ENCODE measurements at places on chromosomes 1 and 21. TPM values are rescaled to one million over a fixed set of nuclear protein-coding genes. Genes with fewer than 3 reads are reported as not detected.

GRCh38 chr1:235397733-235398132 is 30.5 kb downstream of the TBCE start:
- peak; percentile 49 for DNase-seq

GRCh38 chr1:243638186-243638585 is 211.9 kb downstream of the AKT3 start:
- DNase-seq: no peak

DNA sequence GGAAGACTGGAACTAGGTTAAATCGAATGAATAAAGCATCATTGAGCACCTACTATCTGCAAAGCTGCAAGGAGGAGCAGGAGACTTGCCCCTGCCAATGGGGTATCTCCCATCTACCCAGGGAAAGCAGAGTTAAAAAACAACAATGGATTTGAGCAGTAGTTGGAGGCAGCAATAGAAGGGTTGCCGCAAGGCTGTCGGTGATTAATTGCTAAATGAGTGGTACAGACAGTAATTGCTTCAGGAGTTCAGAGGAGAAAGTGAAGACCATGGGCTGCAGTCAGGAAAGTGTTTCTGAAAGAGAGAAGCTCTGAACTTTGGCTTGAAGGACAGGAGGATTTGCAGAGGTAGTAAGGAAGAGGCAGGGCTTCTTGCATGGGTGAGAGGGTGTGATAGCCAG is 152.9 kb downstream of the ACTL8 start:
- DNase-seq: no peak

DNA sequence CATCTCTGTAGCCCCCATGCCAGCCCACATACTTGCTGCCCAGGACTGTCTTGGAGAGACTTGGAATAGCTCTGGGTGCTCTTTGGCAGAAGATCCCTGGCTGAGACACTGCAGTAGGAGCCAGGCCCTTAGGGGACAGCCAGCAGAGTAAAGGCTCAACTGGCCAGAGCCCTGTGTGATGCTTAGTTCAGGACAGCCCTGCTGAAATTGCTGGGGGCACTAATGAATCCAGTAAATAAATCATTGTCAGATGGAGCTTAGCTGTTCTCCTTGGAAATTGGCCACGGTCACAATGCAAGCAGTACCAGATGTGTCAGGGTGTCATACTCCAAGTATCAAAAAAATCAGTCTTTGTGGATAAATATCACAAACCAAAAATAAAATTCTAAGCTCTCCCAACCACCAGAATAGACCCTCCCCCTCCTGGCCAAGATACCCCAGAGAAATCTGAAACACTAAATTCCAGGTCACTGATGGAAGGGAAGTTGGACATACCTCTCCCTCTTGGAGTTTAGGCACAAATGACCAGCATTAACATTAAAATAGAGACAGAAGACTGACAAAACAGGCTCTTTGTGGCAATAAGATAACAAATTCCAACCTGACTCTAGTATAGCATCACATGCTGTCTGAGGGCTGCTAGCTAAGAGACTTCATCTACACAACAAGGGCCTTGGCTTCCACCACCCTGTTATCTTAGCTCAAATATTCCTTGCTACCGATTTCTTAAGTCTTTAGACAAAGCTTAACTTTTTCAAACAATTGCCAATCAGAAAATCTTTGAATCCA is 83.2 kb upstream of the DNAH14 start:
- no peak for DNase-seq

- DNase-seq: no peak
Measured at GRCh38 chr1:5522531-5523145, 469.6 kb downstream of the NPHP4 start.

DNA sequence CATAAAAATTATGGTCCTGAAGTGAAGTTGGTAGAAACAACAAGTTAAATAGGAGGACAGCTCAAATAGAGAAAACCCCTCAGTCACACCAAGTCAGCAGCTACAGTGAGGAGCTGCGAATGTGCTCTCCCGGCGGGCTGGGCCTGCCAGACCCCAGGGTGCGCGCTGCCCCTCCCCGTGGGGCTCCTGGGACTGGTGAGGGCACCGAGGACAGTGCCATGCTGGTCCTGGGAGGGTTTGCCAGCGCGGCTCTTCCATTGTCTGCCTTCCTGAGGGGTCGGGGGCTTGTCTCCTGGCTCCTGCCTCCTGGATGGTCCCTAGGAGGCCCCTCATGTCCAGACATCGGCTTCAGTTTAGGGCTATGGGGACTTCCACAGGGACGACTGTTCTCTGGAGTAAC is 121.8 kb downstream of the PCBP3 start:
- no peak for DNase-seq

DNA sequence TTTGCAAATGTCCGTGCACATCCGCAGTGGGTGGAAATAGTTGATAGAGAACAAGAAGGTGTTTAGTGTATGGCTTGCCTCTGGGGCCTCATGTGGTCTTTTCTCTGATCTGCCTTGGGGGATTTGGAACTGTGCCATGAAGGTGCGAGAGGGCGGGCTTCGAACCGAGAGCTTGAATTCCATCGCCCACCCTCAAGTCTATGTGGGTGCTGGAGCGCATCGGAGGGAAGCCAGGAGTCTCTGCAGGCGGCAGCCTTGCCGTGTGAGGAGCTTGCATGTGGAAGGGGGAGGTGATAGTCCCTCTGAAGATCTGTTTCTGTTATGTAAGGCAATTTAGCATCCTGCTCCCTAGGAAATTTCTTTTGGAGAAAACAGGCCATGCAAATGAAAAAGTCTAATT is 119.6 kb downstream of the HUNK start:
- DNase-seq: no peak

DYNLT4 gene
- polyA plus RNA-seq: not detected

MR1 gene
- polyA plus RNA-seq: 9.1 TPM

TENT5C gene
- 0.11 TPM for polyA plus RNA-seq

GRCh38 chr1:205528446-205528886 is 24.0 kb downstream of the CDK18 start:
- DNase-seq: no peak

DNA sequence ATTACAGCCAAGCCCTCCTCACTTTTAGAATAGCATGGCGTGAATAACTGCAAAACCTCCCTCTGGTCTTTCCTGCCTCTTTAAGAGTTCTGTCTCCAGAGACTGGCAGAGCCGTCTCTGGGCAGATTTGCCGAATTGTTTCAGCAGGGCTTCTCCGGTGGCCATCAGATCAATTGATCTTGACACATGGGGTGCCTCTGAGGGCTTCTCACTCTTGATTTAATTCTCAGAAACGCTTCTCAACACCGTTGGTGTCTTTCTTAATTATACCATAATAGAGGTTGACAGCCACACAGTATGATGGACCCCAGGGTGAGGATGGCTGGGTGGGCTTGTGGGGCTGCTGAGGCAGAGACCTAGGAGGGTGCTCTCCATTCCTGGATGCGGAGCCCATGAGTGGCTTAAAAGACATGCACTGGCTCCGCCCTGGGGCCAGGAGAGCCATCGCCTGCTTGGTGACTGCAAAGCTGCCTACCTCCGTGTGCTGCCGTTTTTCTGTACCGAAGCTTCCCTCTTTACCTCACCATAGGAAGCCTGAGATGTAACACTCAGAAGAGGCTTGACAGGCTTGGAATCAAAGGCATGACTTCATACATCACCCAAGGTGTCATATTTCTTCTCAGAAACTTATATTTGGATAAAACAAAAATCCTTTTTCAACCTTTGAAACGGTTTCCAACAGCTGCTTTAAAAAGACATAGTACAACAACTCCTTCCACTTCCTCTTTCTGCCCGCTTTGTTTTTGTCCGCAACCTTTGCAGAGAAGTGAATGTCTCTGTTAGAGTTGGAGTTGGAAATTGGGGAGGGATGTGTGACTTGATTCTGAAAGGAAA is 82.9 kb downstream of the GALNT2 start:
- no peak for DNase-seq

- peak; percentile 6 for DNase-seq
Measured at GRCh38 chr1:34590211-34590623, 164.6 kb upstream of the GJB5 start.

DEGS1 gene
- polyA plus RNA-seq: 106 TPM

DNA sequence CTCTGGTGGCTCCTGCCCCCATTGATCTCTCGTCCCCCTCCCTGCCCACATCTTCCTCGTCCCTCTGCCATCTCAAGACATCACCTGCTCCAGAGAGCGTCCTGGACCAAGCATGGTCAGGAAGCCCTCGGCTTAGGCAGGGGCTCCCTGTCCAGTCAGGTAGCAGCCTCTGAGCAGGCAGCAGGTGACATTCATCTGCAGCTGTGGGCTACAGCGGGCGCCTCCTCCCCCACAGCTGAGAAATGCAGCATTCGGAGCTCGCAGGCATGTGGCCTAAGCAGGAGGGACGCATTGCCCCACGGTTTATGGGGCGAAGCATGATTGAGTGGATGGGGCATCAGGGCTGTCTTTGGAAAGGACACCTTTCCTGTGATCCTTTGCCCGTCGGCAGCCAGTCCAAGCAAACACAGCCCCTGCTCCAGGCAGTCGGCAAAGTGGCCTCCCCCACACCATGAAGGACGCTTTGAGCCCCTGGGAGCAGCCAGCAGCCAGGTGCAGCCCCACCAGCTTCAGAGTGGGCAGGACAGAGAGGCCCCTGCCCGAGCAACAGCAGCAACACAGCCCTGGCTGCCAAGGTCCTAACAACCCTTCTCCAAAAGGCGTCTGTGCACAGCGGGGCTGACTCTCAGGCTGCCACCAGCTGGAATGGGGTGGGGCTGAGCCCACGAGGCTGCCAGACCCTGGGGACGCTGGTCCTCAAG is 234.1 kb upstream of the VAMP3 start:
- DNase-seq: no peak

PROX1 gene
- 0.01 TPM for polyA plus RNA-seq

LIX1L gene
- polyA plus RNA-seq: 10.5 TPM

FRRS1 gene
- polyA plus RNA-seq: 2.2 TPM

GRCh38 chr1:22582661-22583635 is 19.7 kb downstream of the EPHA8 start:
- no peak for DNase-seq

REN gene
- polyA plus RNA-seq: not detected

HRNR gene
- not detected for polyA plus RNA-seq

GRCh38 chr1:3698660-3699408 is 46.5 kb downstream of the TP73 start:
- DNase-seq: no peak

FAM177B gene
- polyA plus RNA-seq: not detected

MMEL1 gene
- not detected for polyA plus RNA-seq

SHISA4 gene
- polyA plus RNA-seq: 15.0 TPM

DNA sequence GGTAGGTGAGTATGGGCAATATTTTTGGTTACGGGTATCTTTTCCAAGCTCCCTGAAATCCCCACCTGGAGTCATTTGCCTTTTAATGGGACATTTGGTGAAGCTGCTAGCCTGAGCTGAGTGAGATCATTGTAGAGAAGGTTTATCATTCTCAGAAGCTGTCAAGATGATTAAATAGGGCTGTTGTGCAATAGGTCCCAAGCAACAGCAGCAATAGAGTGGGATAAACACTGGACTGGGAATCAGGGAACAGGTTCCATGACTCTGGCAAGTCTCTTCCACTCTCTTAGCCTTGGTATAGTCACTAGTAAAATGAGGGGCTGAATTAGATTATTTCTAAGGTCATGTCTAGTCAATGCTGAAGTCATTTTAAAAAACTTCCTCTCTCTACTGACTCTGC is 30.3 kb upstream of the FAM78B start:
- DNase-seq: no peak

DNA sequence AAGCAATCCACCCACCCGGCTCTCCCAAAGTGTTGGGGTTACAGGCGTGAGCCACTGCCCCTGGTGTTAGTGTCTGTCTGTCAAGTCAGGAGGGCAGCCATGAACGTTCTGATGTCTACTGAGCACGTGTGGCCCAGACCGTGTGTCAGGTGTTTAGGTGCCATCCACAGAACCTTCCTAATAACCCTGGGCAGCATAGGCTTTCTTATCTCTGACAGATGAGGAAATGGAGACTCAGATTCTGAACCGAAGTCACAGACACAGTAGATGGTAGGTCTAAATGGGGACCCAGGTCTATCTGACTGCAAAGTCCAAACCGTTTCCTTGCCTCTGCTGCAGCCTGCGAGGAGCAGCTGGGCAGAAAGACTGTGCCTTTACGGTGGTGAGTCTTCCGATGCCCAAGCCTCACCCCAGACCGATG is 622 bp upstream of the IL6R start:
- no peak for DNase-seq

GRCh38 chr1:64519901-64520300 is 50.0 kb downstream of the CACHD1 start:
- DNase-seq: no peak

ANXA9 gene
- 2.1 TPM for polyA plus RNA-seq

LCE2B gene
- not detected for polyA plus RNA-seq

DNA sequence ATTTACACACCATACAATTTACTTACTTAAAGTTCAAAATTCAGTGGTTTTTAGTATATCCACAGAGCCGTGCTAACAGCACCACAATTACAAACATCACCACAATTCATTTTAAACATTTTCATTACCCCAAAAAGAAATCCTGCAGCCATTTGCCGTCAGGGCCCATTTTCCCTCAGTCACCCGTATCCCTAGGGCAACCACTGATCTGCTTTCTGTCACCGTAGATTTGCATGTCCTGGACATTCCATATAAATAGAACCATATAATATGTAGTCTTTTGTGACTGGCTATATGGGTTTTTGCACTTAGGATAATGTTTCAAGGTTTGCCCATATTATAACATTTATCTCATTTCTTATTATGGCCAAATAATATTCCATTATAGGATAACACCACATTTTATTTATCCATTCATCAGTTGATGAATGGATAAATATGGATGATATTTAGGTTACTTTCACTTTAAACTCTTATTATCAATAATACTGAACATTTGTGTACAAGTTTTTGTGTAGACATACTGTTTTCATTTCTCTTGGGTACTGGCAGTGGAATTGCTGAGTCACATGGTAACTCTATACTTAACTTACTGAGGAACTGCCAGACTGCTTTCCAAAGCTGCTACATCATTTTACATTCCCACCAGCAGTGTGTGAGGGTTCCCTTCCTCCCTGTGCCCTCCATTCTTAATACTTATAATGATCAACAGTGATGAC is 68.9 kb downstream of the ST3GAL3 start:
- DNase-seq: no peak

GRCh38 chr1:185965870-185966269 is 231.7 kb downstream of the HMCN1 start:
- no peak for DNase-seq

UTS2 gene
- not detected for polyA plus RNA-seq

- no peak for DNase-seq
Measured at GRCh38 chr1:237146241-237146640, 104.3 kb downstream of the RYR2 start.

DNA sequence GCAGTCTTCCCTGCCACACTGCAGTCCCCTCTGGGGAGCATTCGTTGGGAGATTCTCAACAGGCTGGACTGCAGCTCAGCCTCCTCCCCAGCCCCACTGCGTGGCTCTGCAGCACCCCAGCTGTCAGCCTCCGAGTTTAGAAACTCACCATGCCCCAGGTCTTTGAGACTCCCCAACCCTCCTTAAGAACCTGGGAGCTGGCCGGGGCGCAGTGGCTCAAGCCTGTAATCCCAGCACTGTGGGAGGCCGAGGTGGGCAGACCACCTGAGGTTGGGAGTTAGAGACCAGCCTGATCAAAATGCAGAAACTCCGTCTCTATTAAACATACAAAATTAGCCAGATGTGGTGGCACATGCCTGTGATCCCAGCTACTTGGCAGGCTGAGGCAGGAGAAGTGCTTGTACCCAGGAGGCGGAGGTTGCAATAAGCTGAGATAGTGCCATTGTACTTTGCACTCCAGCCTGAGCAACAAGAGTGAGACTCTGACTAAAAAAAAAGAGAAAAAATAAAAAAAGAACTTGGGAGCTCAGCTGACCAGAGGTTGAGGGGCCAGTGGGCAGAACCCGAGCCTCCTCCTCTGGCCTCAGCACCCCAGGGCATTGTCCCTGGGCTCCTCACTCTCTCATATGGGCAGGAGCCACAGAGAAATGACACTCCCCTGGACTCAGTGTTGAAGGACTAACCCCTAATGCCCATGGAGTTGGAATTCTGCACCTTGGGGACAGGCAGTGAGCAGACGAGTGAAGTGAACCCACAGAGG is 5.6 kb downstream of the OLIG2 start:
- DNase-seq: no peak

KRTAP19-1 gene
- not detected for polyA plus RNA-seq
